ENCODE measurements at places on chromosomes 7 and 10.

DNA sequence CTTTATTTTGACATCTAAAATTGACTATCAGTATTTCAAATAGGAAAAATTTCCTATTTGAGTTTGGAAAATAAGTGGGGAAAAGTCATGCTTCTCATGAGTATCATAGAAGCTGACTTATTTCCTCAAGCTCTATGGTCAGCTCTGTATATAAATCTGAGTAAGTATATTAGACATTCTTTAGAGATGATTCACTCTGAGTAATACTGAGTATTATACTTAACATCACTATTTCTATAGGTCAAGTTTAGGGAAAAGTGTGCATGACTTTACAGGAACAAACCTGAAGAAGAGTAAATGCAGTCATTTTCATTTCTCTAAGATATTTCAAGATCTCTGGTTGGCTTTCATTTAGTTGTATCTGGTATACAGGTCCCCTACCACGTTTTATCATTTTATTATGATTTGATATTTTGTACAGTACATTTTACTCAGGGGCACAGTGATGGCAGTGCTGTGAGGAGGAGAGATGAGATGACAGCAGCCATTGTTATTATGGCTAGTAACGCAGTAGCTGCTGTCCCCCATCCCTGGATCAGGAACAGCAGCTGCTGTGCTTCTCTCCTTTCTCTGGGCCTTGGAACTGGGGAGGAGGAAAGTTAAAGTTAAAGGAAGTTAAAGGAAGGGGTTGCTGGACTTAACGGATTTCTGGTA lies 15.2 kb downstream of the SND1 start:
- peak; percentile 77 for DNase-seq

GRCh38 chr7:99562832-99563231 lies 4.4 kb downstream of the ZNF655 start:
- DNase-seq: peak; percentile 98

DNA sequence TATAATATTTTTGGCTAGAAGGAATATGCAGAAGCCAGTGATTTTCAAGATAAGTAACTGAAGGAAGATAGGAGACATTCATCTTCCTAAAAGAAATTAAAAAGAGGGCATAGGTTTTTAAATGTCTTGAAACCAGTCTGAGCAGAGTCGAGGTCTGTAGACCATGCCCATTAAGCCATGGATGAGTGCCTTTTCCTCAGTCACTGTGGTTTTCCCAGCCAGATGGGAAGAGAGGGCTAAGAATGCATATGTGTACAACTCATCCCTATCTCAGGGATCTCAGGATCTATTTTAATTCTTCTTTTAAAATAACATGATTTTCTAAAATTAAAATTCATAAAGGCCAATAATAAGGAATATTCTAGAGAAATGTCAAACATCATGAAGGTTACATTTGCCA lies 112.8 kb downstream of the PPP1R3A start:
- DNase-seq: no peak

- DNase-seq: no peak
Measured at GRCh38 chr7:6227294-6227846, 45.1 kb downstream of the CYTH3 start.

DNA sequence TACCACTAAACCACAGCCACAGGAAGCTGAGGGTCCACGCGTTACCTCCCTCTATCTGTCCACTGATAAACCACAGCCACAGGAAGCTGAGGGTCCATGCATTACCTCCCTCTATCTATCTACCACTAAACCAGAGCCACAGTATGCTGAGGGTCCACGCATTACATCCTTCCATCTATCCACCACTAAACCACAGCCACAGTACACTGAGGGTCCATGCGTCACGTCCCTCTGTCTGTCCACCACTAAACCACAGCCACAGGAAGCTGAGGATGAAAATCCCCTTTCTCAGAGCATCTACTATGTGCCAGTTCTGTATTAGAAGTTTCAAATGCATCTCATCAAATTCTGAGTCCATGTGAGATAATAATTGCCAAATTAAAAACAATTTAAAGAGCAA lies 589.3 kb downstream of the DNAJB6 start:
- DNase-seq: no peak

GRCh38 chr10:71064413-71065118 lies 147.8 kb upstream of the UNC5B start:
- no peak for DNase-seq

GRCh38 chr7:80002865-80003264 lies 131.8 kb upstream of the GNAI1 start:
- DNase-seq: peak; percentile 8

- DNase-seq: no peak
Measured at GRCh38 chr7:75631711-75632110, 107.0 kb downstream of the HIP1 start.

DNA sequence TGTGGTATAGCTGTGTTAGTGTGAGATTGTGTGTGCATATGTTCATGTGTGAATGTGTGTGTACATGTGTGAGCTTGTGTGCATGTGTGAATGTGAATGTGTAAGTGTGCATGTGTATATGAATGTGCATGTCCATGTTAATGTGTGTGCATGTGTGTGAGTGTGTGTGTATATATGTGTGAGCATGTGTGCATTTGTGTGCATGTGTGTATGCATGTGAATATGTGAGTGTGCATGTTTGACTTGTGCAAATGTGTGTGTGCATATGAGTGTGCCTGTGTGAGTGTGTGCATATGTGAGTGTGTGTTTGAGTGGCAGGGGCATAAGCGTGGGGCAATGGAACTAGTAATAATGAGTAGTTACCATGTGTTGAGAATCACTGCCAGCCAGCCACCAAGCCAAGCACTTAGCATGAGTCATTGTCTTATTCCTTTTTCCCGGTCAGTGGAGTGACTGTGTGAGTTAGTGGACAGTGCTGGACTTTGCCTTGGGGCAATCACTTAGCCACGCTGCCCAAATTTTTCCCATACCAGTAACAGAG lies 46.3 kb upstream of the SHH start:
- peak; percentile 24 for DNase-seq

GRCh38 chr10:51389415-51390321 lies 309.7 kb downstream of the CSTF2T start:
- peak; percentile 57 for DNase-seq

GRCh38 chr7:134470864-134471263 lies 12.0 kb upstream of the AKR1B1 start:
- peak; percentile 95 for DNase-seq

- no peak for DNase-seq
Measured at GRCh38 chr7:16606704-16607103, 38.9 kb downstream of the ANKMY2 start.

DNA sequence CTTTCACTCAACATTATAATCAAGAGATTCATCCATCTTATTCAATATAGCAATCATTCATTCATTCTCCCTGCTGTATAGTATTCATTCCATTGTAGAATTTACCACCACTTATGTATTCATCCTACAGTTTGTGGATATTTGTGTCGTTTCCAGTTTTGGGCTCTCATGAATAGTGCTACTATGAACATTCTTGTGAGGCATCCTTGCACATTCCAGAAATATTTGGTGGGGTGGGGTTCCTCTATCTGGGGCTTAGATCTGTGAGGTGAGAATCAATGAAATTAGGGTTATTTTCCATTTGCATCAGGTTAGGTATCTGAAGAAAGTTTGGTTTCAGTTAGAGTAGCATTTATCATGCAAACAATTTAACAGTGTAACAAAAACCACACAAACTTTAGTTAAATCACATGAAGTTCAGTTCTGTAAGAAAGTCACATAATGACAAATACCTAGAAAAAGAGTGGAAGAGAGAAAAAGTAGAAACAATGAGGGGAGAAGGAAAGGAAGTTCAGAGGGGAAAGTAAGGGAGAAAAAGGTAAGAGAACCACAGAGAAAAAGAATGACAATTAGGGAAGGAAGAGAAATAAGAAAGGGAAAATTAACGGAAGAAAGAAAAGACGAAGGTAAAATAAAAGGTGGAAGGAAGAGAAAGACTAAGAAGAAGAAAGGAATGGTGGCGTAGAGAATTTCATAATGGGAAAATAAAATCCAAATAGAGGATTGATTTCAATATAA lies 25.3 kb upstream of the CBLL1 start:
- no peak for DNase-seq

DNA sequence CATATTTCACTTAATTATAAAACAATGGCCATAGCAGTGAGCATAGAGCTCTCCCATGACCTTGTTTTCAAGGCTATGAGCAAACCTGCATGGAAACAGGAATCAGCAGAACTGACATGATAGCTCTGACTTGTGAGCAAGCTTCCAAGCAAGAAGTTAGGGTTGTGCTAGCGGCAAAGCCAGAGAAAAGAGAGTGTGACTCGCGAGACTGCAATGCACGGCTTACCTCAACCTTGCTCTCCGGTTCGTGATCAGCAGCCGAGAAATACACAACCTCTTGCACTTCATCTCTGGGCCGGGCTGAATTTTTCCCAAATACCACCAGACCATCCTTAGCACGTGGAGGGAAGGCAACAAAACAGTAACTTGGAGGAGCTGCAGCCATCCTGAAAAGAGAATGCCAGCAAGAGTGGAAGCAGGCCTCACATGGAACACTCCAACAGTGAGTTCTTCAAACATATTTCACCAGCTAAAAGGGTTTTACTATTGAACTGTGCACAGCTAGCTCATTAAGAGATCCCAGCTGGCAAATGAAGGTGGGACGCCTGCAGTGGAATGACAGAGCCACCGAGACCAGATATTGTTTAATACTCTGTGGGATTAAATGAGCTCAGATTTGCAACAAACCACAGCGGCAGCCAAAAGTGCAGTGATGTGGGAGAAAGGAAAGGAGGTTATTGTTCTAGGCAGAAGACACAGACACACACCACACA lies 20.8 kb downstream of the SCRN1 start:
- DNase-seq: peak; percentile 73

DNA sequence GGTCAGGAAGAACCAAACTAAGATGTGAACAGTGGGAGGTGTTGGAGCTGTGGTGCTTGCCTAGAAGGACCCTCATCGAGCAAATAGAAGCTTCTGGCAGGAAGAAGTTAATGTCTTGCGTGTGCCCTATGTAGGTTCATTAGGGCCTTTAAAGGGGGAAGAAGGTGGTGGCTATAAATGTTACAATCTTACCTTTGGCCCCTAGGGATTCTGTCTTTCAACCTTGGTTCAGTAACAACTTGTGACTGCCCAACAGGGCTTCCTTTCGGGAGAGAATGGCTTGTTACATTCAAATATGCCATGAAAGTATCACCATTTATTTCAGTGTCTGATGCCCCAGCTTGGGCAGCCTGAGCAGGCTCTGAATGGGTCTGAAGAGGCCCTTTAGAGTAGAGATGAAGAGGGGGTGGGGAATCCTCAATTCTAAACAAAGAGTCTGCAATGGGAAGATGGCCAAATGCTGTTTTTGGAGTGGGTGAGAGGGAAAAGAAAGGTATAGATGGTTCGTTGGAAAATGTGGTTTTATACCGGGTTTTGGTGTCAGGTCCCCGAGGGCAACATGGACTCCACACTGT lies 108.0 kb downstream of the TCF7L2 start:
- DNase-seq: no peak

GRCh38 chr10:69502589-69502988 lies 51.3 kb downstream of the TSPAN15 start:
- DNase-seq: no peak

GRCh38 chr7:114297121-114297520 lies 117.5 kb upstream of the FOXP2 start:
- no peak for DNase-seq

GRCh38 chr10:52818019-52818418 lies 45.4 kb upstream of the MBL2 start:
- peak; percentile 91 for DNase-seq

DNA sequence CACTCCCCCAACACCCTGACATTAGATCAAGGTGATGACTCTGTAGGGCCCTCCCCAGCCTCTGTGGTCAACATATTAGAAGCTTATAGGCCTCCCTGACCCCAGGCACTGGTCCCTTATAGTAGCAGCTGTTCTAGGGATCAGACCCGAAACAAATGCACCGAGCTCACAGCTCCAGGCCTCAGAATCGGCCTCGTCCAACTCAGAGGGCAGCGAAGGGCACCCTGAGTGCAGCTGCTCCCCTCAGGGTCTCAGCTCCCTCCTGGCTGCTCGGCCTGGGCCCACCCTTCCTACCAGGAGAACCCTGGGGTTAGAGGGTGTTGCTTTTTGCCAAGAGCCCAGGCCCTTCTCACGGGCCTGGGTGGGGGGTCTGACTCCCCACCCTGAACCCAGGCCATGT lies 5.0 kb downstream of the ECHS1 start:
- no peak for DNase-seq

GRCh38 chr10:103120977-103121735 lies 71.9 kb downstream of the NT5C2 start:
- peak; percentile 7 for DNase-seq

- DNase-seq: no peak
Measured at GRCh38 chr10:62759599-62760175, 44.8 kb upstream of the ADO start.

GRCh38 chr7:32616625-32617024 lies 121.3 kb downstream of the AVL9 start:
- peak; percentile 94 for DNase-seq

GRCh38 chr7:78904983-78905382 lies 548.5 kb downstream of the MAGI2 start:
- DNase-seq: no peak

Measured in epithelial cell of esophagus (primary cell).